ENCODE measurements at places on chromosomes 5 and 9. TPM values are rescaled to one million over a fixed set of nuclear protein-coding genes. Genes with fewer than 3 reads are reported as not detected.

GRCh38 chr5:28729067-28729466, 1690.7 kb upstream of the CDH9 start:
- H3K27me3 ChIP-seq: no peaks in the 10 kb centered on the region
- H3K4me1 ChIP-seq: no peaks in the 10 kb centered on the region
- H3K36me3 ChIP-seq: no peaks in the 10 kb centered on the region
- H3K4me3 ChIP-seq: no peak overlapping the region

- DNase-seq: no peak
- no peak overlapping the region for H3K4me3 ChIP-seq
- H3K36me3 ChIP-seq: no peaks in the 10 kb centered on the region
Observed at GRCh38 chr9:35923927-35924763, 14.9 kb downstream of the SPAAR start.

The KCNMB1 gene
- 1.2 TPM for polyA plus RNA-seq

DNA sequence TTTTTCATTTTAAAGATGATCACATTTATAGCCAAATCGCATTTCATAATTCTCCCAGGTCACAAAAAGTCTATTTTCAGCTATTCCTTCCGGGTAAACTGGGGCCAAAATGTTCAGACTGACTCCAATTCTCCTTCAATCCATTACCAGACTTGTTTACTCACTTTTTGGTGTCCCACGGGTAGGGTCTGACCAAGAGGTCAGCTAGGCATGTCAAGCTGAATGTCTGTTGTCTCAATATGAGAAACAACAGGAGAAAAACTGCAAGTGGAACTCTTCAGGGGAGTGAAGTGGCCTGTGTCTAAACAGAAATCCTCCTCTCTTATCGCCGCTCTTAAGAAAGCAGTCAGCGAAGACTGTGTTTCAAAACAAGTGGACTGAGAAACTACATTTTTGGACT, 171.3 kb downstream of the APBA1 start:
- no peaks in the 10 kb centered on the region for H3K27me3 ChIP-seq
- no peaks in the 10 kb centered on the region for H3K36me3 ChIP-seq
- no peak overlapping the region for H3K4me3 ChIP-seq
- H3K4me1 ChIP-seq: no peaks in the 10 kb centered on the region
- no peak for DNase-seq

GRCh38 chr9:116087751-116088194, 65.8 kb upstream of the PAPPA start:
- no peak for DNase-seq
- H3K4me1 ChIP-seq: peaks cover 9% of the 10 kb centered on the region
- H3K4me3 ChIP-seq: no peak overlapping the region
- no peaks in the 10 kb centered on the region for H3K27me3 ChIP-seq
- no peak overlapping the region for H3K27ac ChIP-seq

All from sigmoid colon (tissue), 7 donors.